Stimulated activated CD8-positive, alpha-beta memory T cell treated with anti-CD3 and anti-CD28 coated beads, Interleukin-15, amount 100 ng/mL, for 24 hours (primary cell): ENCODE measurements at places on chromosomes 4 and X.
A peak's percentile ranks its signal among the peaks of the same experiment; 100 is the strongest.

DNA sequence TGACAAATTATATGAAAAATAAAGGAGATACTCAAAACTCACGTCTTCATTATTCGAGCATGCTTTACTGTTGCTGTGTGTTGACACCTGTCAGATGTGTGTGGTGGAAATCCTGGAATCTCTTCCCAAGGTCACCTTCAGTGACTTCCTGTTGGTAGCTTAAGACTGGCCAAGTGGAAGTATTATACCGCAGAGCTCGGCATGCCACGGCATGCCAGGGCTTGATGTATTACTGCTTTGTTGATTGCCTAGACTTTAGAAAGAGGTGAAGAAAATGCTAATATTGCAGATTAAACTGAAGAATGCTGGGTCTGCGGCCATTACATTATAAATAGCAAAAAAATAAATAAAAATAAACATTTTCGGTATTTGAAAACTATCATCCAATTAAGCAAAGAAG lies 4.6 kb downstream of the TREX2 start:
- DNase-seq, result no peak

GRCh38 chr4:5824635-5825034 lies 68.3 kb downstream of the CRMP1 start:
- DNase-seq, result no peak

GRCh38 chrX:132940727-132941327 lies 17.6 kb downstream of the HS6ST2 start:
- DNase-seq, result no peak

DNA sequence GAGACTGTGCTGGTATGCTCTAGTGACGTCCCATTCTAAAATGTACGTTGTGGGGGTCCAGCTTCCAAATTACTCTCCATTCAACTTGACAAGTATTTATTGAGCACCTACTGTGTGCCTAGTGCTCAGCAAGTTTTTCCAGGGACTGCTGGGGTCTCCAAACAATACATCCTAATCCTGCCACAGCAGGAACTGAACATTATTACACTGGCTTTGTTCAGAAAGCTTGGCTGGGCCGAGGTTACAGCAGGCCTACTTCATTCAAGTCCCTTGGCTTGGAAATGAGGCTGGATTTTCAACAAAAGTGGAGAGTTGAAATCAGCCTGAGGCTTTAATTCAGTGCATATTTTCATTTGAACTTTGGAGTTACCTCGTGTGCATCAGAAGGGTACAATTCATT lies 78.0 kb downstream of the GUCY2F start:
- DNase-seq, result no peak

GRCh38 chr4:13656569-13657405 lies 29.3 kb upstream of the BOD1L1 start:
- DNase-seq, result peak; percentile 47

- DNase-seq, result no peak
These were observed 92.8 kb upstream of the CCDC160 start for GRCh38 chrX:134144231-134144630.

DNA sequence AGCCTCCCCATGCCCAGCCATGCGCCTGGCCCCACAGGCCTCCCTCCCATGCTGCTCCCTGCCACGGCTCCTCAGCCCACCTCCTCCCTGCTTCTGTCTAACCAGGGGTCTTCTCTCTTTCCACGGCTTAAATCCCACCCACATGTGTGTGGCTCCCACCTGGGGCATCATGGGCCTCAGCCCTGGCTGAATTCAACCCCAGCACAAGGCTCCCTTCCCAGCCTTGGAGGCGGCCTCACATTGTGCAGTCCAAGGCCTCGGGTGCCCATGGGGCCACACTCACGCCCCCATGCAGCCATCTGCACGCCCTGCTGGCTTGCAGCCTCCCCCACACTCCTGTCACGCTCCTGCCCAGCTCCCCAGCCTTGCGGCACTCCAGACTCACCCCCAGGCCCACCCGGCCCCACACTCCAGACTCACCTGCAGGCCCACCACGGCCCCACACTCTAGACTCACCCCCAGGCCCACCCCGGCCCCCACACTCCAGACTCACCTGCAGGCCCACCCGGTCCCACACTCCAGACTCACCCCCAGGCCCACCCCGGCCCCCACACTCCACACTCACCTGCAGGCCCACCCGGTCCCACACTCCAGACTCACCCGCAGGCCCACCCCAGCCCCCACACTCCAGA lies 27.0 kb downstream of the MAEA start:
- DNase-seq, result no peak

DNA sequence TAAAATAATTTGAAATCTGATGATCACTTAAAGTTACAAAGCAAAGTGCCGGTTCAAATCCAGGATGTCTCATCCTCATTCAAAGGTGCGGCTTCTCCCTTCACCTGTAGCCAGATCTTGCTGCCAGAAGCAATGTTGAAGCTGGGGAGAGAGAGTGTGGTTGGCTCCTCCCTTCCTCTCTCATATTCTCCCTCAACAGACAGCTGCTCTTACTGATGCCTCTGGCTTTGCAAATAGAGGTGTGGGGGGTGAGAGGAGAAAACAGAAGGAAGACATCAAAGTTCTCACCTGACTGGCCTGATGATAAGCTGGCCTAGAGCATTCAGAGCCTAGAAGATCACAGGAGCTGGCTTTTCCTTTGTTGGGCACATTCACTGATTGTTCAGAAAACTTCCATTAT lies 28.3 kb upstream of the BTC start:
- no peak for DNase-seq

DNA sequence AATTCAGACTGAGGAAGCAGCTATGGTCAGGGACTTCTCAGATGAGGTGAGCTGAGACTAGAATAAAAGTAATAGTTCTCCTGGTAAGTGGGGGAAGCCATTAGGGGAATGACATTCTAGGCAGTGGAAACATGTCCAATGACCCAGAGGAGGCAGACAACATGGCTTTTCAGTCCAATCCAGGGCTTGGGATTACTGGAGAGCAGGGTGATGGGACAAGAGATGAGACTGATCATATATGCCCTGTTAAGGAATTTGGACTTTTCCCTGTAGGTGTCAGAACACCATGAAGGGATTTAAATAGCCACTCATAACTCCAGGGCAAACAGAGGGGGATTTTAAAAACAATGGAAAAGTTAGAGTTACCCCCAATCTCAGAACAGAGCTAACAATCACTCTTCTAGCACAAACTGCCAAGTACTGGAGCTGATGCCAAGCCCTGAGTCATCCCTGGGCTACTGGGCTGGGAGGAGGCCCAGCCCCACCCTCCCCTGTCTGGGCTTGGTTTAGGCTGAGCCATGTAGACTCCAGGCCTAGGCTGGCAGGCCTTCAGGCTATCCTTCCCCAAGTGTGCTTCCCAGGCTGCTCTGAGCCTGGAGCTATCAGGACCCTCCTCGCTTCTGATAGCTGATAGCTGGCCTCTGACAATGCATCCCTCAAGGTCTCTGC lies 22.7 kb upstream of the MSN start:
- no peak for DNase-seq

- no peak for DNase-seq
These were observed 75.1 kb upstream of the MCF2 start for GRCh38 chrX:139783030-139783429.

GRCh38 chr4:139779691-139780090 lies 114.1 kb downstream of the MGST2 start:
- DNase-seq, result no peak

- DNase-seq, result no peak
These were observed at the start of gene FAM184B for GRCh38 chr4:17781300-17782287. FAM184B (minus strand) TSS chr4:17781621; CDS start chr4:17781299, 322 bp downstream.

DNA sequence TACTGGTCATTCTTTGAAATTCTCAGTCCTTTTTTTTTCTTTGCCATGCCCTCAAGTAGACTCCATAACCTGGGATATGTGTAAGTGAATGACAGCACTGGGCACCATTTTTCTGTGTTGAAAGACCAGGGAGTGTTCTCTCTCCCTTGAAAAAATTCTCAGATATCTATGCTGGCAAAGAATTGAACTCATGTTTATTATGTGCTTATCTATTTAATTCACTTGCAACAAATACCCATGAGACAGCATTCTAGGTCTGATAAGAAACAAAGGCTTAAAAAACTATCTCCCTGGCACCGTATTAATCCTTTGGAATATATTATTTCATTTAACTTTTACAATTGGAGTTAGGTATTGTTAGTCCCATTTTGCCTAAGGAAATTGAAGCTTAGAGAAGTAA lies 36.7 kb downstream of the LARP7 start:
- DNase-seq, result no peak

DNA sequence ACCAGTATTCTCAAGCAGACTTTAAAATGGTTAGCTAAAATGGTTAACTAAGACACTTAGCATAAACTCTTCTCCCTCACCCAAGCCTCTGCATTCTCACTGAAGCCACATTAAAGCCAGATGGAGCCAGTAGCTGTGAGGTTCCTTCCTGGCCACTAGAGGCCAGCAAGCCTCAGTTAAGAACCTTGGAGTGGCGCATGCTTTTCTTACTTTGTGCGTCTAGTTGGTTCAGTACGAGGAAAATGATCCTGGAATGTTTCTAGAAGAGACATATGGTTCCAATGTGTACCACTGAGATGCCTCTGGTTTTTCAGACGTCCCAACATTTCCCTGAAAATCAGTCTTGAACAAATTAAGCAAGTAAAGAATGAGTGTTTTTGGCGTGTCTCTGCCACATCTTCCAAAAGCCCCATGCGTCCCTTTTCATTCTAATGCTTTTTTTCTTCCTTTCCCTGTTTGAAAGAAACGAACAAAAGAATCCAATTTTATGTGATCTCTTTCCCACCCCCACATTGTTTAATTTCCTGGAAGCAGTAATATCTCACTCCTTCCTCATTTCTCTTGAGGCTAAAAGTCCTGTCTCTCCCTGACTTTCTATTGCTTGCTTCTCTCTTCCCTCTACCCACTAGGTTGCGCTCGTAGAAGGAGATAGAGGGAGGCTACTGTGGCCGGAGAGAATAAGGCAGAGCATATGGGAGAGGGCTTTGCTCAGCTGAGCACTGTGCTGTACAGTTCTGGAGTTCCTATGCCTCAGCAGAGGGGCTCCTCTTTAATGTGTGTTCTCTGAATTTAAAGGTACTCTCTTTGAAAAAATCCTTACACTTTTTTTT lies 82.9 kb upstream of the TAB3 start:
- no peak for DNase-seq

- DNase-seq, result no peak
These were observed 179.0 kb downstream of the KCNIP4 start for GRCh38 chr4:21769404-21770147.

GRCh38 chr4:168453146-168453545 lies 27.1 kb downstream of the DDX60L start:
- DNase-seq, result no peak

DNA sequence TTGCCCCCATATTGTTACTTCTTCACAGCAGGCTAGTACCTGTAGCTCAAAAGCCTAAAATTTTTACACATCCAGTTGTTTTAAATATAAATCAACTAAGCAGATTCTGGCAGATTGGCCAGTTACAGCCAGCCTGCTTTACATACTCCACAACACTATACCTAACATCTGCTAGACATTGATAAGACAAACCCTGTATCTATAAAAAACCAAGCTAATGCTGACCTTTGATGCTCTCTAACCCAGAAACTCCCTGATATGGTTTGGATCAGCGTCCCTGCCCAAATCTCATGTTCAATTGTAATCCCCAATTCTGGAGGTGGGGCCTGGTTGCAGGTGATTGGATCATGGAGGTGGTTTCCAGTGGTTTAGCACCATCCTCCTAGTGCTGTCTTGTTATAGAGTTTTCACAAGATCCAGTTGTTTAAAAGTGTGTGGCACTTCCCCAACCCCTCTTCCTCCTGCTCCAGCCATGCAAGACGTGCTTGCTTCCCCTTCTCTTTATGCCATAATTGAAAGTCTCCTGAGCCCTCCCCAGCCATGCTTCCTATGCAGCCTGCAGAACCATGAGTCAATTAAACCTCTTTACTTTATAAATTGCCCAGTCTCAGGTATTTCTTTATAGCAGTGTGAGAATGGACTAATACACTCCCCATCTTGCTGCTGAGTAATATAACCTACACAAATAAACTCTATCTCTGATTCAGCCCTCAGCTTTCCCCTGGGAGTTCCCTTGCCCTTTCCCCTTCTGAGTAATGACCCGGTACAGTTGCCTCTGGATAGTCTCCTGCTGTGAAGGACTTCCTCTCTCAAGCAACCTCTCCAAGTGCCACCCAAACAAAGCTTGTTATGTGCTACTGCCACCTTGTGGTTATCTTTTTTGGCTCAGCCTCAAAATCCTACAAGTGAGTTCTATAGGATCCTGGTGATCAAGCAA lies 39.6 kb downstream of the ZCCHC13 start:
- DNase-seq, result no peak

DNA sequence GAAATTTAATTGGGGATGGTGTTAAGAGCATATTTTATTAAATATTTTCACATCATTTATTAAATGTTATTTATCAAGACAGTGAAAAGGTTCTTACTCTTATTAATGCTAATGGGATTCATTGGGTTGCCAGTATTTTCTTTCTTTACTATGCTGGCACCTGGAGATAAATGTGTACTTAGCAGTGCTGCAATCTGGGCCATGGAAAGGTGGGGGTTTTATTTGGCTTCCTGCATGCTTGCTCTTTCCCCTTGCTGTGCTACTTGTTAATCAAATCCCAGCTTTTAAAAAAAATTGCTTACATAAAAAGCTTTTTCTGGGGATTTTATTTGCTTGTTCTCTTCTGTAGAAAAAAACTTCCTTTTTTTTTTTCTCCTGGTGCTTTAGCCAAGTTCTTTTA lies 48.3 kb downstream of the ZAR1 start:
- no peak for DNase-seq

GRCh38 chr4:17662694-17663093 lies 48.3 kb downstream of the MED28 start:
- DNase-seq, result no peak

DNA sequence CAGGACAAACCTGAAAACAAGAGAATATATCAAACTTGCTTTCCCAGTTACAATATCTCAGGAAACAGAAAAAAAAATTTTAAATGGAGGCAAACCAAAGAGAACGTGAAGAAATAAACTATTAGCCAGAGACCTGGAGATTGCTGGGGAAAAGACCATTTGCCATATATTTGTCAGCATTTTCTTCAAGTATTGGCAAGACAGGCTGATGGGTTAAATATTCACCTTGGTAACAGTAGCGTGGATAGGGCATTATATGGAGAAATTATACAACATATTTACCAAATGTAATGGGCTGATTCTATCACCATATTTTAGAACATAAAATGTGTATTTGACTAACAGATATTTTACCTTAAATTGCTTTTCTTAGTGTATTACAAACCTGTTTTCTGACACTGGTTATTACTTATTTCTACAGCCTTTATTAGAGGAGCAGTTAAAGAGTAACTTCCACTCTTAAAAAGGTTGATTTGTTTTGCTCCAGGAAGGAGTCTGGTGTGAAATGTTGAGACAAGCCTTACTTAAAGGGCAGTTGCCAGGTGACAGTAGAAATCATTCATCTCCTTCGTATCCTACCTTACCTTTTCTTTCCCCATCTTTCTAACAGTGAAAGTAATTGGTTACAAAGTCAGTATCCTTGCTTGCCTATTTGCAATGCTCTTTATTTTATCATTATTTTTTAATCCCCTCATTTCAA lies 575.5 kb downstream of the GBA3 start:
- no peak for DNase-seq
